ENCODE measurements at places on chromosomes 3 and 15. TPM values are rescaled to one million over a fixed set of nuclear protein-coding genes. Genes with fewer than 3 reads are reported as not detected.

DNA sequence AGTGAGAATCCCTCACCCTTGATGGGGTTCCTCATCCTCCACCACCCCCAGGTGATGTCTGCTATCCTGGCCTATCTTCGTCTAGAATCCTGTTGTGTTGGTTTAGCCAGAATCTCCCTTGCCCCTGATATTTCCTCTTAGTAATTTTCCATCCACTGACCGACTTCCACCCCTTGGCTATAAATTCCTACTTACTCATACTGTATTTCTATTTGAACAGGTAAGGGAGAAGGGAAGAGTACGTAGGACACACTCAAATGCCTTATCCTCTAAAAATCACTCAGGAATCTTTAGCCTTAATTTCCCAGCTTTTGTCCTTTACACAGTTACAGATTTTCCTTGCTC, 678 bp upstream of the TFG start:
- DNase-seq, result peak; percentile 14

GRCh38 chr3:65901226-65901625, 137.5 kb downstream of the MAGI1 start:
- DNase-seq, result no peak

The GOLGA8G gene
- total RNA-seq, result not detected

The REC114 gene
- total RNA-seq, result not detected

- DNase-seq, result no peak
Measured at GRCh38 chr15:63322541-63322940, 45.1 kb downstream of the APH1B start.

GRCh38 chr15:40063563-40064011, 24.6 kb upstream of the SRP14 start:
- DNase-seq, result peak; percentile 74

DNA sequence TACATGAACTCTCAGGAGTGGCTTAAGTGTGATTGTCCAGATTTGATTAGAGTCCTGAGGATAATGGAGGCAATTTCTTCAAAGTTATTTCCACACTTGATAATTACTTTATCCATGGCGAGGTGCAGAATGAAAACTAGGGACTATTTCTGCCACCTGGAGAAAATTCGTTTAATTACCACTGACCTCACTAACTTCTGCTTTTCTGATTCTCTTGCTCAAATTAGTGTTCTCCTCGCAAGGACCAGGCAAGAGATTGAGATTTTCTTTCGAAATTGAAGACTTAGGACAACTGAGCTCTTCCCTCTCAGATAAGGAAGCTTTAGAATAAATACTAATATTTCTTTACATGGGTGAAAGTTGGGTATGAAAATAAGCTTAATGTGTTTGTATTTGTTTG, 135.2 kb downstream of the RYR3 start:
- DNase-seq, result no peak

DNA sequence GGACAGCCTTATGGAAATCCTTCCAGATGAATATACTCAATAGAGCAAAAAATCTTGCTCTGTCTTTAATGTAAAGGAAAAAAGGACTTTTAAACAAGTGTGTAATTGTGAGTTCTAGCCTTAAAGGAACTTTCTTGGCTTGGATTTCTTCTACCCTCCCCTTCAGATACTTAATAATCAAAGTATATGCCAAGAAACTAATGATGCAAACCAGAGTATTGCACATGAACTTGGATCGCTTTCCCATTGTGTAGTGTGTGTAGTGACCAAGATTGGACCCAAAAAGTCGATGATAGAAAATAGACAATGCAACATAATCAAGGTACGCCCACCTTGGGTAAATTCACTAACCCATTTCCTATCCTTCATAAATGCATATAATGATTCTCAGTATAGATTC, 123.8 kb downstream of the TIGIT start:
- DNase-seq, result no peak

DNA sequence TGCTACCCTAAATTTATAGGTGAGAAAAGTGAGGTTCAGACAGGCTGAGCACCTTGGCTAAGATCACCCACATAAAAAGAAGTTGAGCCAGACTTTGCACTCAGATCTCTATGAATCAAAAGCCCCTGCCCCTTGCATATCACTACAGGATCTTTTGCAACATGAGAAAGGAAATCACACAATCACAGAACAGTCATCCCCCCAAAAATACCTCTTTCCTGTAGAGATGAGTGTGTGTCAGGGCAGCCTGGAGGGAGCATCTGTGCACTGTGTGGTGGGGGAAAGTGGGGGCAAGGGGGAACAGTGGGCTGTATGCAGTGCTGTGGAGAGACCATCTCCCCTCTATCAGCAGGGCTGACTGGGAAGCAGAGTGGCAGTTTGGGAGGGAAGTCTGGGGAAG, 46.6 kb downstream of the EPHB3 start:
- no peak for DNase-seq

DNA sequence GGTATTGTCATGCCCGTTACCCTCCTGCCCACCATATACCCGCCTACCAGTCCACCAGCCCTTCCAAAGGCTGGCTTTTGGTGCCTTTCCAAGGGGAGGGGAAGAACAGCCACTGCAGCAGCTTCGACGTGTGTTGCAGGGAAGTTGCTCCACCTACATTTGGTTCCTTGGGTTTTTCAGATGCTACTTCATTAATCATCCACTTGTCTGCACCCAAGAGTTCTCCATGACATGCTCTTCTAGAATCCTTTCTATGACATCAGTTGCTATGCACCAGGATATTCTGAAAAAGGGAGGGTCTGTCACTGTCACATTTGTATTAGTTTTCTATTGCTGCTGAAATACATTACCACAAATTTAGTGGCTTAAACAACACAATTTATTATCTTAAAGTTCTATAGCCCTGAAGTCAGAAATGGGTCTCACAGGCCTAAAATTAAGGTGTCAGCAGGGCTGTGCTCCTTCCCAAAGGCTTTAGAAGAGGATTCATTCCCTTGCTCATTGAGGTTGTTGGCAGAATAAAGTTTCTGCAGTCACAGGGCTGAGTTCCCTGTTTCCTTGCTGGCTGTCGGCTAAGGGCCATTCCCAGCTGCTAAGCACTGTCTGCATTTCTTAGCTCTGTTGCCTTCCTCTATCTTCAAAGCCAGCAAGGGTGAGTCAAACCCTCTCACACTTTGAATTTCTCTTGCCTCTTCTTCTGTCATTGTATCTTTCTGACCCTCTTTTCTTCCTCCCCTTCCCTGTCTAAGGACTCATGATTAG, at the start of gene LYZL4:
LYZL4 (minus strand) TSS at position 241 of the 762 bp plus-strand sequence. CDS start 3,359 bp downstream, outside the sequence.
- DNase-seq, result no peak

The AGBL1 gene
- total RNA-seq, result not detected

DNA sequence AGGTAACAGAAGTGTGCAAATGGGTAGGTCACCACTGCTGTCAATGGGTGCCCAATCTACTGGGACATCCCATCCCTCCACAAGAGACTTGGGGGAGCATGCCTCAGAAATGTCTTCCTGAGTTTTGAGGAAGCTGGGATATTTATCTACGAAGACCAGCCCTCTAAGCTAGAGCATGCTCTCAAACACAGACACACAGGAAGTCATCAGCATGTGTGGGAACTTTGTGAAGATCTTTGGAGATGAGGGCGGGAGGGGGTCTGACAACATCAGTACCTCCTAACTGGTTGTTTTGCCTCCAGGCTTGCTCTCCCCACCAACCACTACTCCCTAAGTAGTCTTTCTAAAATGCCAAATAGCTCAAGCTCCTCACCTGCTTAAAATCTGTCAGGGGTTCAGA, 3.5 kb upstream of the MEF2A start:
- DNase-seq, result no peak

The SLC12A1 gene
- total RNA-seq, result not detected

Data from PC-9 (cell line).